ENCODE measurements at places on chromosomes 1 and 21.
A peak's percentile ranks its signal among the peaks of the same experiment; 100 is the strongest.

DNA sequence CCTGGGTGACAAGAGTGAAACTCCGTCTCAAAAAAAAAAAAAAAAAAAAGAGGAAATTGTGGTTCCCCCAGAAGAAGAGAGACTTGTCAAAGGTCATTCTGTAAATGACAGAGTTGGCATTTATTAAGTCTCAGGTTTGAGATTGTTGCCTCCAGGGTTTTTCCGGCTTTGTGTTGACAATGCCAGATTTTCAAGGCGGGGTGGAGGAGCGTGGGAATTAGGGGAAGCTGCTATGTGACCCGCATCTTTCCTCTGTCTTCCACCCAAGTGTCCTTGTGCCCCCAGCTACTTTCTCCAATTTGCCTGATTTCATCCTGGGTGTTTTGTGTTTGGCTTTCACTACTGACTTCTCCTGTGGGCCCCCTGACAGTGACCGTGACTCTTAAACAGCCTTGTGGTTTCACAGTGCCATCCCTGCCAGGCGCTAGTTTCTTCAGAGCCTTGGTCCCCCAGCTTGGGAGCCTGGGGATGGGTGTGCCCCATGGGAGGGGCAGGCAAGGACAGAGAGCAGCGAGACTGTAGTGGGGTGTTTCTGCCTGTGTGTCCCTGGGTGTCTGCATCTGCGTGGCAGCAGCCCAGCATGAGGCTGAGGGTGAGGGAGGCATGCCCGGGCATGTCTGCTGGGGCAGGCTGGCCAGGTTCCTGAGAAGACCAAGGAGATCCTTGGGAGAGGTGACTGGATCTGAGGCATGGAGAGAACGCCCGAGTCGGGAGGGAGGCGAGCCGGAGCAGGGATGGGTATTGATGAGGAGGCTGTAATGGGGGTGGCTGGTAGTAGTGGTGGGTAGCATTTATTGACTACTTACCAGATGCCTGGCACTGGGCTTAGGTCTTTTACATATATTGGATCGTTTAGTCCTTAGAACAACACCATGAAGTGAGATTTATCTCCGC lies 46.3 kb downstream of the IER5 start:
- no peak for DNase-seq

DNA sequence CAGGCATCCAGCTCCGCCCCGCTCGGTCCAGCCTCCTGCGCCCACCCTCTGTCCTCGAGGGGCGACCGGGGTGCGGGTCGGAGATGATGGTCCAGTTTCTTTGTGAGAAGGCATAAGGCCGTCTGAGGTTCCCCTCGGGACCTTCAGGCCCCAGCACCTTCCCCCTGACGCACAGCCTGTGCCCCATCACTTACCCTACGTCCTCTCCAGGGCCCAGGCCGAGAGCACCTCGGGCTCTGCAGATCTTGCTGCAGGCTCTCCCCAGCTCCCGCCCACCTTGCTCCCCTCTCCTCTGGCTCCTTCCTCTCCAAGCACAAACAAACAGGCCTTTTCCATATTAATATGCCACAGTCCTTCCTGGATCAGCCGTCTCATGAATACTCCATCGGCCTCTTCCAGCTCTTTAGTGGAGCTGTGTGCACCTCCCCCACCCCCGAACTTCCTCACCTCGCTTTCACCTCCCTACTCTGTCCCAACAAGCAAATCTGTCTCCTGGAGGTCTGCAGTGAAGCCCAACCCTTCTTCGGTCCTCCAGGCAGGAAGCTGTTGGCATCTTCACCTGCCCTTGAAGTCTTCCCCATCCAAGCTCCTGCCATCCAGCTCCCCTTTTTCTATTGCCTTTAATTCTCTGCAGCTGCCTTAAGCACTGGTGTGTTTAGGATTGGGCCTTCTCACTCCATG lies 448 bp upstream of the COL9A2 start:
- no peak for DNase-seq

DNA sequence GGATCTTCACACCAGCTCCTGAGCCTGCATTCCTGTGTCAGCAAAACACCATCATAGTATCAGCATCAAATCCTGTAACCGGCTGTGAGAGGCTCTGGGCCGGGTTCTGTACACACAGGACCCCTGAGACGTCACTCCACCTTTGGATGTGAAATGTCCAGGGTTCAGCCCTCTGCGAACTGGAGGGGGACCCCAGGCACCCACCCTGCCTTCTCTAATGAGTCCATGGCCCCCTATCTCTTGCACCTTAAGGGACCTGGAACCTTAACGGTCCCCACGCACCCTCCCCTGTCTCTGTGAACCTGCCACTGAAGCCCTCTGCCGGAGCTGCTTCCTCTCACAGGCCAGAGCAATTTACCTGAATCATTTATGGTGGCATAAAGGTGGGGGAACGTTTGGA lies 257.8 kb downstream of the NPHP4 start:
- peak; percentile 50 for DNase-seq

GRCh38 chr21:44959376-44960091 lies 19.7 kb downstream of the SLX9 start:
- no peak for DNase-seq

DNA sequence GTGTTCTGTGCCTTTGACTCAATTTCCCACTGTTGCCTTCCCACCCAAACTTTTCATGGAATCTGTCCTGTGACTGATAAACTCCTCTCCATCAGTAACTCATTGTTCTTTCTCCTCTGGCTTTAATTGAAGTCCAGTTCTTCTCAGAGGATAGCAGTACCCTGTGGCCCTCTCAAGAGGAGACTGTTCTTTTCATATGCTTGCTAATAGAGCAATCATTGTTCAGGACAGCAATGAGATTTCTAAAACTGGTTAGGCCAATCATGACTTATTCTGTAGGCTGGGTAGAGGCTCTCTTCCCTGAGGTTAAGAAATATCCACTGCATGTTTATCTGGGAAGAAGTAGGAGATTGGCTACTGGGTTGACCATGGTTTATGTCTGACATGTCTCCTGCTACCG lies 98.8 kb downstream of the CHD1L start:
- DNase-seq, result no peak

- peak; percentile 78 for DNase-seq
Observed at GRCh38 chr1:156931974-156932710, 11.7 kb downstream of the LRRC71 start.

DNA sequence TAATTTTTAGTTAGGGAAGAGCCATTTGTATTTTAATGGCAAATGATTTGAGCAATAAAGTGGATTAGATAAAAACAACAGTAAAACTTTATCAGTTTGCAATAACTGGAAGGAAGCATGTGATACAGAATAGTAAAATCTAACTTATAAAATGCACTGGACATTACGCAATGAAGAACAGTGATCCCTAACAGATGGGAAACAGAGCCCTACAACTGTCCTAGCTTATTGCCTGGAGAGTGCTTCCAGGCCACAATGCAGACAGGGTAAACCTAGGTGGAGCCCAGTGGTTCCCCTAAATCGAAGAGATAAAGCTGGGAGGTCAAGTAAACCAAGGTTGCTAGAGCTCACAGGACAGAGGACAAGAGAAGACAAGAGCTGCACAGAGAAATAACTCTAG lies 7.0 kb downstream of the OMA1 start:
- DNase-seq, result no peak

GRCh38 chr1:90854397-90854924 lies 137.4 kb upstream of the BARHL2 start:
- no peak for DNase-seq

Measured in posterior cingulate gyrus (tissue), 11 donors.